ENCODE measurements at places on chromosomes 1 and 21.

DNA sequence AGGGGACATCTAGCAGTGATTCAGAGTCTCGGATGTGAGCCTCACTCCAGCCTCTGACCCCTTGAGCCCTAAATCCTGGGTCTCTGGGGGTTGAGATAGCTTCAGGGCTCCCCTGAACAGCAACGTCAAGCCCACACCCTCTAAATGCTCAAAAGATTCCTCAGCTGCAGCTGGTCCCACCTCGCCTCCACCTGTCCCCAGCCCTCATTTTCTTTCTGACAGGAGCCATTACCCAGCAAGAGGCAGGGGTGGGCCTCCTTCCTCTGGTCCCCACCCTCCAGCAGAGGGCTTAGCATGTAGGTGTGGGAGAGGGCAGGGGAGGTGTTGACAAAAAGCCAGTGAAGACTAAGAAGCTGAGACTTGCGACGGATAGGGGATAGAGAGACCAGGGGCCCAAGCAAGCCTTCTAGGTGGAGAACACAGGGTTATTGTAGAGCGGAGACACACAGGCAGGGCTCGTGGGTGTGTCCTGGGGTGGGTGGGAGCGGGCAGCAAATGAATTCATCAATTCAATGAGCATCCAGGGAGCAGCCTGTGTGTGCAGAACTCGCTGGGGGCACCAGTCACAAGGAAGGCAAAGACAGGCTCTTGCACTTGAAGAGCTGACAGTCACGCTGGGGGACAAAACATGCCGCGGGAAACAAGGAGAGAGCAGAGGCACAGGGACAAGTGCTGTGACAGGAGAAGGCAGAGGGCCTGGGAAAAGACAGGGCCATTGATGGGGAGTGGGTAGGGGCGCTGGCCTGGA lies 48.9 kb upstream of the GOLT1A start:
- no peak overlapping the region for H3K4me3 ChIP-seq
- H3K4me1 ChIP-seq = no peaks in the 10 kb centered on the region
- peaks cover 5% of the 10 kb centered on the region for H3K27me3 ChIP-seq
- H3K36me3 ChIP-seq = no peaks in the 10 kb centered on the region
- H3K27ac ChIP-seq = no peak overlapping the region

- H3K4me1 ChIP-seq = peaks cover 23% of the 10 kb centered on the region
- peaks cover 60% of the 10 kb centered on the region for H3K27me3 ChIP-seq
- H3K27ac ChIP-seq = no peak overlapping the region
- no peaks in the 10 kb centered on the region for H3K36me3 ChIP-seq
- H3K4me3 ChIP-seq = peak overlapping the region; percentile 68
These were observed 178.0 kb downstream of the CAMTA1 start for GRCh38 chr1:6962996-6963911.

GRCh38 chr1:67304023-67304422 lies 3.6 kb upstream of the IL12RB2 start:
- no peak overlapping the region for H3K27ac ChIP-seq
- peaks cover 11% of the 10 kb centered on the region for H3K4me1 ChIP-seq
- H3K27me3 ChIP-seq = peaks cover 22% of the 10 kb centered on the region
- H3K36me3 ChIP-seq = no peaks in the 10 kb centered on the region
- H3K4me3 ChIP-seq = no peak overlapping the region
- DNase-seq = no peak

DNA sequence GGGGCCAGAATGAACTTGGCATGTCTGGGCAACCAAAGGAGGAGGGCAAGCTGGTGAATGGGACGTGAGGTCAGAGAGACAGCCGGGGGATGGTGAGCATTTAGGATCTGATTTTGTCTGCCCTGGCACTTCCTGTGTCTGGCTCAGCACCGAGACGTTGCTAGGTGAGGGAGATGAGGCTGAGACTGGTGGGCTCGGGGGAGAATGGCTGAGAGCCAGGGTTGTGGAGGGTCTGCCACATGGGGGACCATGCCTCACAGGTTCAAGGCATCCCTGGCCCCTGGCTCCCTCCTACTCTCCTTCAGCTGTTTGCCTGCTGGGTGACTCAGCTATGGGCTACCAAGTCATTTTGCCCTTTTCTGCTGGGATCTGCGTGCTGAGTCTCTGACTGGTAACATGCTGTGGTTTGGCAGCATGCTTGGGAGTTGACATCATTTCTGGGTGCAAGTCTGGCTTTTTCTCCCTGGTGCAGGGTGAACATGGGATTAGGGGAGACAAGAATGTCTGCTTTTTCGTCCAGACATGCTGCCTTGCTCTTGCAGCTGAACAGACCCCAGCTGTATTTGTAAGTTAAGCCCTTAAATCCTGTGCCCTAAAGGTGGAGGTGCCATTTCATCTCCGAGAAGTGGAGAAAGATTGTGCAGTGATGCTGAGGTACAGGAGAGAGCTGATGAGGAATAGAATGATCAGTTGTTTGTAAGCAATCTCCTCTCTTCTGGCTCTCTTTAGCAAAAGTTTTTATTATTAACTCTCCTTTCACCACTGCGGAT lies 17.6 kb downstream of the GALNT2 start:
- no peaks in the 10 kb centered on the region for H3K27me3 ChIP-seq
- no peak for DNase-seq
- H3K4me3 ChIP-seq = no peak overlapping the region
- peaks cover 53% of the 10 kb centered on the region for H3K4me1 ChIP-seq
- H3K27ac ChIP-seq = peak overlapping the region; percentile 32
- peaks cover 34% of the 10 kb centered on the region for H3K36me3 ChIP-seq

DNA sequence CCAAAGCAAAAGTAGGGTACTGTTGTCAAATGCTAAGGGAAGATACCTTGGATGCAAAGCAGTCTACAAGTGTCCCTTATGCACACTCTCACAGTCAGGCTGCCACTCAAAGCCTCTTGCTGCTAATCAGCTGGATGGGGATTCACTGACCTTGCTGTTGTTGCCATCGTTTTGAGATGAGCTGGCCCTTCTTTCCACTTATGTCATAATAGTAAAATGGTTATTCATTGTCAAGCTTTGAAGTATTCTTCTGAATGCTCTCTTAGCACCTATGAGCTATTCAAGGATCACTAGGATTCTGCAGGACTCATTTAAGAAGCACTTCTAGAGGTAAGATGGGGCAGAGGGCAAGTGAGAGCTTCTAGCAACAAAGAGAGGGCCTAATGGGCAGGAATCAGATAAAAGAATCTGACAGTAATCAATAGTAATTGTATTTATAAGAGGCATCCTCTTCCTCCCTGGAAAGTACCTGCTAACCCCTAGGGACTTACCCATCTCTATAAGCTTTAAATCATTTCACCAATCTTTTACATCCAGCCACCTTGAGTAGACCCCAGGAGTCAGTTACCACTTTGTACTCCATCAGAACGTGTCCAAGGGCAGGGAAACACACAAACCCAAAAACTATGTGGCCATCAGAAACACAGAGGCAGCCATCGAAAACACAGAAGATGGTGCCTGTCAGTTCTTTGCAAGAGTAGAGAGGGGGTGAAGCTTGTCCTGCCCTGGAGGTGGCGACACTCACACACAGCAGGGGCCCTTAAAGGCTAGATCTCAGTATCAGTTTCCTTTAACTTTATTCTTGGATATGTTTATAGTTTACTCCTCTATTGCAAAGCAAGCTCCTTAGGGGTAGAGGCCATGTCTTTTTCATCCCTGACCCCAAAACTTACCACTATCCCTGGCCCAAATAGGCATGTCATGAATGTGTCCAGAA lies 103.7 kb upstream of the NFIA start:
- H3K27ac ChIP-seq = no peak overlapping the region
- H3K27me3 ChIP-seq = peaks cover 1% of the 10 kb centered on the region
- peaks cover 7% of the 10 kb centered on the region for H3K4me1 ChIP-seq

DNA sequence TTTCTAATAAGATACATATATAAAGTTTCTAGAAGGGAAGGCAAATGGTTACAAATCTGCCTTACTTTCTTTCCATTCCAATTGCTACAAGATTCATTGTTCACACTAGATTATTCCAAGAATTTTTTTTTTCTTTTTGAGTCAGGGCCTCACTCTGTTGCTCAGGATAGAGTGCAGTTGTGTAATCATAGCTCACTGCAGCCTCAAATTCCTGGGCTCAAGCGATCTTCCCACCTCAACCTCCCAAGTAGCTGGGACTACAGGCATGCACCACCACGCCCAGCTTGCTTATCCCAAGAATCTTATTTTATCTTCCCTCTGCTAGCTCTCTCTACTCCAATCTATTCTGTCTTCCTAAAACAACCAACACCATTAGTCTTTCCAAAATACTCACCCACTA lies 81.8 kb downstream of the KIAA0319L start:
- peaks cover 60% of the 10 kb centered on the region for H3K36me3 ChIP-seq
- H3K4me3 ChIP-seq = no peak overlapping the region
- no peaks in the 10 kb centered on the region for H3K27me3 ChIP-seq
- DNase-seq = no peak
- H3K27ac ChIP-seq = no peak overlapping the region

- no peak for DNase-seq
- H3K36me3 ChIP-seq = no peaks in the 10 kb centered on the region
- H3K27ac ChIP-seq = no peak overlapping the region
- peaks cover 24% of the 10 kb centered on the region for H3K27me3 ChIP-seq
These were observed 100.8 kb downstream of the UCK2 start for GRCh38 chr1:165928075-165928731.

GRCh38 chr1:154219541-154219940 lies 1.2 kb upstream of the UBAP2L start:
- H3K27ac ChIP-seq = peak overlapping the region; percentile 100
- no peak for DNase-seq
- peaks cover 51% of the 10 kb centered on the region for H3K36me3 ChIP-seq
- H3K27me3 ChIP-seq = no peaks in the 10 kb centered on the region

- H3K4me1 ChIP-seq = peaks cover 4% of the 10 kb centered on the region
- no peak overlapping the region for H3K27ac ChIP-seq
- no peak overlapping the region for H3K4me3 ChIP-seq
- H3K27me3 ChIP-seq = peaks cover 18% of the 10 kb centered on the region
- H3K36me3 ChIP-seq = no peaks in the 10 kb centered on the region
These were observed 1.7 kb downstream of the PERM1 start for GRCh38 chr1:980137-980571.

DNA sequence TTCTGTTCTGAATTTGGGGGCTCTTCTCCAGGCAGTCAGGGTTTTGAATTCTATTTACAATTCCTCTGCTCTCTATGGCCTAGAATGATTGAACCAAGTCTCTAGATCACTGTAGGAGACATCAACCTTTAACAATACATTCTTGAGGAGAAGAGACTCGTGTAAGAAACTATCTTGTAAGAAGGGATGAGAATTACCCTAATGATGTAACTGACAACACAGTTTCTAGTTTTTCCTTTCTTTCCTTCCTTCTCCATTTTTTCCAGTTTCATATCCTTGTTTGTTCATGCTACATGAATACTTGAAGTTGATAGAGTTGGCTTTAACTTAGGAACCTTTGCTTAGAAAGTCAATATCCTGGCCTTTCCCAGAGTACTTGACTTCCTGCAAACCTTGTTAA lies 1.3 kb upstream of the ATP1A1 start:
- peaks cover 5% of the 10 kb centered on the region for H3K36me3 ChIP-seq
- H3K4me3 ChIP-seq = peak overlapping the region; percentile 81
- H3K27ac ChIP-seq = no peak overlapping the region
- peaks cover 7% of the 10 kb centered on the region for H3K27me3 ChIP-seq
- DNase-seq = no peak

DNA sequence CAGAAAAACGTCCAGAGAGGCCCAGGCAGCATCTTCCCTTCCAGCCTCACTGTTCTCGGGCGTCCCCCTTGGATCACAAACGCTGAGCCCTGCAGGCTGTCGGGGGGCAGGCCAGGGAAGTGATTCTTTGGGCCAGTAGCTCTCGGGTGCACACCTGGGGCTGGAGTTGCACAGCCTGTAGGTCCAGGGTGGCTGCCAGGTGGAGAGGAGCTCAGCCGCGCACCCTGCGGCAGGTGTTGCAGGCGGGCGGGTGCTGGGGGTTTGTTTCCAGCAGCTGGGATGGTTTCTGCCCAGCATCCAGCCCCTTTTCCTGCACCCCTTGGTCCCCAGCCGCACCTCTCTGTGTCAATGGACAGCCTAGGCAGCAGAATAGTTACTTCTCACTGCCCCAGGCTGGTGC lies 15.7 kb downstream of the PRDM16 start:
- no peak overlapping the region for H3K4me3 ChIP-seq
- H3K27ac ChIP-seq = no peak overlapping the region
- no peaks in the 10 kb centered on the region for H3K27me3 ChIP-seq
- no peaks in the 10 kb centered on the region for H3K36me3 ChIP-seq

DNA sequence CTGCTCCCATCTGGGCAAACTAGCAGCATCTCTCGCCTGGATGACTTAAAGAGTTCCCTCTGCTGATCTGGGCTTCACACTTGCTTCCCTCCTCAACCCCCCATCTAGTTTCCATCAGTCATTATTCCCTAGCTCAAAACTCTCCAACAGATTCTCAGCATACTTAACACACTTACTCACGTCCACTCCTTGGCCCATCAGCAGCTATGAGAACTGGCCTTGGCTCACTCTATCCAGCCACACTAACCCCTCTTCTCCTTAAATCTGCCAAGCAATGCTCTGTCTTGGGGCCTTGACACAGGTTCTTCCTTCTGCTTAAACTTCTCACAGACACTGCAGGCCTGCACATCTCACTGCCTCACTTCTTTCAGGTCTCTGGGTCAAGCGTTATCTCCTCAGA lies 41.6 kb downstream of the GNG12 start:
- no peak overlapping the region for H3K4me3 ChIP-seq
- H3K36me3 ChIP-seq = no peaks in the 10 kb centered on the region
- no peaks in the 10 kb centered on the region for H3K4me1 ChIP-seq
- H3K27ac ChIP-seq = no peak overlapping the region
- no peak for DNase-seq

DNA sequence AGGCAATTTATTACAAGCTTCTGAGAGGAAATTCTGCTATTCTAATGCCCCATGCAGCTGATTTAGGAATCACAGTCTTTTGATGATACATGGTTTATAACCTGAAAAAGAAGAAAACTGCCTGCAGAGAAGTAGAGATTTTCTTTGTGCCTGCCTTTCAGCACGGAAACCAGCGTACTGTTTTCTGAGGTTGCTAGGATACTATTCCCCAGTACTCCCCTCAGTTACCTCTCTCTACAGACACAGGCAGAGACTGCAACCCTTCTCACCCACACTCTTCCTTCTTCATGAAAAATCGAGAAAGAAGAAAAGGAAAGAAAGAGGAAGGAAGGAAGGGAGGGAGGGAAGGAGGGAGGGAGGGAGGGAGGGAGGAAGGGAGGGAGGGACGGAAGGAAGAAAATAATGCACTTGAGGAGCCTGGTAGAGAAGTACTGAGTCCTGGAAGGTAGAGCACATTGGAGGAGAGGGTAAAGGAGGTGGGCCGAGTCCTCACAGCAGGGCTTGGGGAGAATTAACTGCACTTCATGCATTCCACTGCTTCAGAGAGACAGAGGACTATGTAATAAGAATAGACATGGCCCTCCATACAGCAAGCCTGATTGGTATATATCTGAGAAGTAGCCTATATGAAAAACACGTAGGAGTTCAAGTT lies 21.9 kb downstream of the RGS2 start:
- DNase-seq = no peak
- no peak overlapping the region for H3K4me3 ChIP-seq
- H3K36me3 ChIP-seq = no peaks in the 10 kb centered on the region
- H3K27me3 ChIP-seq = peaks cover 18% of the 10 kb centered on the region

Data from activated B cell treated with CpG ODN at 0.5 μM for 24 hours (primary cell).